Esophagus squamous epithelium (tissue), 5 donors: ENCODE measurements at places on chromosomes 4 and X.
A peak's percentile ranks its signal among the peaks of the same experiment; 100 is the strongest.

GRCh38 chr4:6549890-6550620 lies 24.9 kb upstream of the MAN2B2 start:
- H3K27me3 ChIP-seq: no peaks in the 10 kb centered on the region
- no peak overlapping the region for H3K27ac ChIP-seq
- DNase-seq: no peak
- H3K4me3 ChIP-seq: no peak overlapping the region
- H3K36me3 ChIP-seq: no peaks in the 10 kb centered on the region

- H3K4me3 ChIP-seq: peak overlapping the region; percentile 40
- H3K27ac ChIP-seq: peak overlapping the region; percentile 79
- no peaks in the 10 kb centered on the region for H3K4me1 ChIP-seq
- no peaks in the 10 kb centered on the region for H3K36me3 ChIP-seq
- H3K27me3 ChIP-seq: no peaks in the 10 kb centered on the region
These were observed 568 bp downstream of the CHST7 start for GRCh38 chrX:46573892-46574773.

GRCh38 chr4:88097301-88097700 lies 61.1 kb downstream of the ABCG2 start:
- no peaks in the 10 kb centered on the region for H3K27me3 ChIP-seq
- H3K27ac ChIP-seq: no peak overlapping the region
- no peak for DNase-seq
- no peaks in the 10 kb centered on the region for H3K4me1 ChIP-seq

DNA sequence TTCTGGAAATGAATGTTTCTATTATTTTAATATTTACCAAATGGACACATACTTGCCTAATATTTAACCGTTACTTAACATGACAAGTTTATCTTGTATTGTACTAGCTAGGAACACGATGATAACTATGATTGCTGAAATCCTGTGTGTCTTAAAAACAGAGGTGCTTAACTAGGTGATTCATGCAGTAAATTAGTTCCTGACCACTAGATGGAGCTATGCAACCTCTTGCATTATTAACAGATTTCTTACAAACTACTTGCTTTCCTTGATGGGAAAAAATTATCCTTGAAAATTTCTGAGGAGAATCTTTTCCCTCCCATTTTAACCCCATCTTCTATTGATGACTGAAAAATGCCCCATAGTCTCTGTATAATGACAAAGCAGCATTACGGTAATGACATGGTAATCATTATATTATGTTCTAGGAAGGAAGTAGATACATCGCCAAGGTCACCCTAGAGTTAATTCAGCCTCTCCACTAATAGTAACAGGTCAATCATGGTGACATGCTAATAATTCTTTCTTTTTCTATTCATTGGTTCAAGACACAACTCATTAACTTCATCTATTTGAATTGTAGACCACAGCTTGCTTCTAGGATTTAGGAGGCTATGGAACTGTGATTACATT lies 844.2 kb downstream of the RAPGEF2 start:
- no peaks in the 10 kb centered on the region for H3K27me3 ChIP-seq
- no peaks in the 10 kb centered on the region for H3K36me3 ChIP-seq
- no peak for DNase-seq

- H3K27me3 ChIP-seq: no peaks in the 10 kb centered on the region
- H3K36me3 ChIP-seq: no peaks in the 10 kb centered on the region
- no peaks in the 10 kb centered on the region for H3K4me1 ChIP-seq
- no peak overlapping the region for H3K27ac ChIP-seq
These were observed 128.2 kb downstream of the AFF2 start for GRCh38 chrX:148628621-148629020.

- no peak overlapping the region for H3K27ac ChIP-seq
- DNase-seq: no peak
- H3K27me3 ChIP-seq: no peaks in the 10 kb centered on the region
- H3K4me3 ChIP-seq: no peak overlapping the region
- H3K36me3 ChIP-seq: no peaks in the 10 kb centered on the region
- H3K4me1 ChIP-seq: no peaks in the 10 kb centered on the region
These were observed 13.6 kb upstream of the BOD1L1 start for GRCh38 chr4:13641084-13641483.

- H3K27ac ChIP-seq: no peak overlapping the region
- DNase-seq: no peak
- H3K27me3 ChIP-seq: no peaks in the 10 kb centered on the region
- no peaks in the 10 kb centered on the region for H3K4me1 ChIP-seq
- no peaks in the 10 kb centered on the region for H3K36me3 ChIP-seq
These were observed 1531.8 kb downstream of the PCDH7 start for GRCh38 chr4:32251926-32252325.

GRCh38 chr4:160373911-160374310 lies 1271.0 kb downstream of the RAPGEF2 start:
- H3K4me3 ChIP-seq: no peak overlapping the region
- H3K4me1 ChIP-seq: no peaks in the 10 kb centered on the region
- H3K36me3 ChIP-seq: no peaks in the 10 kb centered on the region
- no peak for DNase-seq

- H3K27me3 ChIP-seq: no peaks in the 10 kb centered on the region
- no peak overlapping the region for H3K4me3 ChIP-seq
- DNase-seq: no peak
- H3K27ac ChIP-seq: no peak overlapping the region
- H3K36me3 ChIP-seq: no peaks in the 10 kb centered on the region
These were observed 20.6 kb downstream of the ZDHHC9 start for GRCh38 chrX:129823115-129823514.

DNA sequence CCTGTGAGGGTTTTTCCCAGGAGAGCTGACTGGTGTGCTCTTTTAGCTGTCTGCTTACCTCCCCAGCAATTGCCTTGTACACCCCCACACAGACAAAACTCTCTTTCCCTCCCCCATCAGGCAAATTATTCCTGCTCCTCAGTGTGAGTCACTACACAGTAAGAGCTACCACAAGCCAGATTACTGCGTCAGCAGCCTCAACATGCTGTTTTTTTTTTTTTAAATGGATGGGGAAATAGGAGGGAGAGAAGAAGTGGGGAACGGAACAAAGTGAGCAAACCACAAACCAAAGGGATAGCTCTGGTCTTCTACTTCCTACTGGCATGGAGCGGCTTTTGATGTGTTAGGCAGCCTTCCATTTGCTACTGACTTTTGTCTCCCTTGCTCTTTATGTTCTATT lies 107.5 kb upstream of the ACSL4 start:
- no peaks in the 10 kb centered on the region for H3K27me3 ChIP-seq
- DNase-seq: no peak

GRCh38 chr4:68326141-68326540 lies 23.7 kb downstream of the YTHDC1 start:
- no peak for DNase-seq
- no peaks in the 10 kb centered on the region for H3K27me3 ChIP-seq
- no peaks in the 10 kb centered on the region for H3K4me1 ChIP-seq
- H3K36me3 ChIP-seq: peaks cover 28% of the 10 kb centered on the region
- H3K4me3 ChIP-seq: no peak overlapping the region

DNA sequence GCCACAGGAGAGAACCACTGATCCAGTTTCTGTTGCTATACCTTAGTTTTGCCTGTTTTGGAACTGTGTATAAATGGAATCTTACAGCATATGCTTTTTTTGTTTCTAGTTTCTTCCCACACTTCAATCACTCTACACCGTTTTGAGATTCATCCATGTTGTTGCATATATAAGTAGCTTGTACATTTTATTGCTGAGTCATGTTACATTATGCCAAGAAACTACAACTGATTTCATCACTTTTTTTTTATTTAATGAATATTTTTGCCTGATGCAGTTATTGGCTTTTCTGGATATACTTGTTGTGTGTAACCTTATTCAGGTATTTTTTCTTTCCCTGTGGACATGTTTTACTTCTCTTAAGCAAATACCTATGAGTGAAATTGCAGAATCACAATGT lies 1135.9 kb downstream of the RAPGEF2 start:
- H3K27ac ChIP-seq: no peak overlapping the region
- no peaks in the 10 kb centered on the region for H3K27me3 ChIP-seq
- H3K4me3 ChIP-seq: no peak overlapping the region
- no peak for DNase-seq

GRCh38 chr4:85895755-85896154 lies 420.8 kb downstream of the ARHGAP24 start:
- H3K27me3 ChIP-seq: no peaks in the 10 kb centered on the region
- H3K4me3 ChIP-seq: no peak overlapping the region
- H3K27ac ChIP-seq: no peak overlapping the region
- H3K4me1 ChIP-seq: no peaks in the 10 kb centered on the region
- no peaks in the 10 kb centered on the region for H3K36me3 ChIP-seq

- H3K4me3 ChIP-seq: no peak overlapping the region
- no peaks in the 10 kb centered on the region for H3K4me1 ChIP-seq
- no peaks in the 10 kb centered on the region for H3K36me3 ChIP-seq
These were observed 115.1 kb downstream of the NDST4 start for GRCh38 chr4:114998316-114998715.

GRCh38 chr4:76882630-76883029 lies 15.3 kb downstream of the SOWAHB start:
- DNase-seq: no peak
- no peak overlapping the region for H3K4me3 ChIP-seq
- H3K27ac ChIP-seq: no peak overlapping the region
- peaks cover 19% of the 10 kb centered on the region for H3K4me1 ChIP-seq
- no peaks in the 10 kb centered on the region for H3K36me3 ChIP-seq

- H3K4me3 ChIP-seq: no peak overlapping the region
- H3K27ac ChIP-seq: peak overlapping the region; percentile 53
- no peaks in the 10 kb centered on the region for H3K36me3 ChIP-seq
- no peaks in the 10 kb centered on the region for H3K27me3 ChIP-seq
These were observed 11.7 kb downstream of the RELL1 start for GRCh38 chr4:37674439-37674838.

- no peaks in the 10 kb centered on the region for H3K36me3 ChIP-seq
- H3K27ac ChIP-seq: no peak overlapping the region
- DNase-seq: no peak
These were observed 128.0 kb downstream of the CPE start for GRCh38 chr4:165506849-165507248.

DNA sequence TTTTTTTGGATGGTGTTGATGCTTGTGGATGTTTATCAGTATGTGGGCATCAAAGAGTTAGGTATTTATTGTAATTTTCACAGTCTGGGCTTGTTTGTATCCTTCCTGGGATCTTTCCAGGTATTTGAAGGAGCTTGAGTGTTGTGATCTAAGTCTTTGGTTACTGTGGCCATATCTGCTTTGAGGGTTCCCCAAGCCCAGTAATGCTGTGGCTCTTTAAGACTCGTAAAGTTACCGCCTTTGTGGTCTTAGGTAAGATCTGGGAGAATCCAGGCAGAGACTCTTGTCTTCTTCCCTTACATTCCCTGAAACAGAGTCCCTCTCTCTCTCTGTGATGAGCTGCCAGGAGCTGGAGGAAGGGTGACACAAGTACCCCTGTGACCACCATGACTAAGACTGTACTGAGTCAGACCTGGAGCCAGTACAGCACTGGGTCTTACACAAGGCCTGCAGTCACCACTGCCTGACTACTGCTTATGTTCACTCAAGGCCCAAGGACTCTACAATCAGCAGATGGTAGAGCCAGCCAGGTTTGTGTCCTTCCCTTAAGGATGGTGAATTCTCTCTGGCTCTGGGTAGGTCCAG lies 62.2 kb downstream of the FMR1NB start:
- H3K4me3 ChIP-seq: no peak overlapping the region
- H3K36me3 ChIP-seq: no peaks in the 10 kb centered on the region
- H3K27me3 ChIP-seq: no peaks in the 10 kb centered on the region
- H3K4me1 ChIP-seq: no peaks in the 10 kb centered on the region
- DNase-seq: no peak
- H3K27ac ChIP-seq: no peak overlapping the region

DNA sequence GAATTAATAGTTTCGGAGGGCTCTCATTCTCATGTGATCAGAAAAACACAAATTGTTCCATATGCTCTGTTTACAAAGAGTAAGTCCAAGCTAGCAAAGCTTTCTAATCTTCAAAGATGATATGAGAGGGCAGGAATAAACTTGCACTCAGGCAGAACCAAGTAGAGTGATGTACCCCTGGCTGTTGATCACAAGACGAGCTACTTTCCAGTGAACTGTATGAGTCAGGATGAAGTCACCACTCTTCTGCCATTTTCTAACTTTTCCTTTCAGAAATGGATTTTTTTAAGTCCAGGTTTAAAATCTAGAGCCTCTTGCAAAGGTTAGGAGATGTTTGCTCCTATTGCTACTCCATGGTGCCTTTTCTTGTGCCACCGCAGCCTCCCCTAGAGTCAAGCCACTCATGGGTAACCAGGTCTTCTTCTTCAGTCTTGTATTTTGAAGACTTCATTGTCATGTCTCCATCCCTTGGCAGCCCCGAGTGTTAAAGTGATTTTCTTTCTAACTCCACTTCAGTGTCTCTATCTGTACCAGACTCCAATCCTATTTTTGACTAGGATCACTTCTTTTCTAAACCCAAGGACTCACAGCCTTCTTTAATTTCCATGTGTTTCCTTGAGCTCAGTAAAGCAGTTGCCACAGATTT lies 171.9 kb upstream of the GALNT7 start:
- DNase-seq: no peak
- H3K36me3 ChIP-seq: no peaks in the 10 kb centered on the region
- H3K27me3 ChIP-seq: no peaks in the 10 kb centered on the region
- no peak overlapping the region for H3K4me3 ChIP-seq
- peaks cover 47% of the 10 kb centered on the region for H3K4me1 ChIP-seq

- H3K27me3 ChIP-seq: no peaks in the 10 kb centered on the region
- no peak overlapping the region for H3K27ac ChIP-seq
- DNase-seq: no peak
- H3K4me3 ChIP-seq: no peak overlapping the region
- no peaks in the 10 kb centered on the region for H3K36me3 ChIP-seq
These were observed 40.4 kb upstream of the PAPSS1 start for GRCh38 chr4:107760281-107760947.

DNA sequence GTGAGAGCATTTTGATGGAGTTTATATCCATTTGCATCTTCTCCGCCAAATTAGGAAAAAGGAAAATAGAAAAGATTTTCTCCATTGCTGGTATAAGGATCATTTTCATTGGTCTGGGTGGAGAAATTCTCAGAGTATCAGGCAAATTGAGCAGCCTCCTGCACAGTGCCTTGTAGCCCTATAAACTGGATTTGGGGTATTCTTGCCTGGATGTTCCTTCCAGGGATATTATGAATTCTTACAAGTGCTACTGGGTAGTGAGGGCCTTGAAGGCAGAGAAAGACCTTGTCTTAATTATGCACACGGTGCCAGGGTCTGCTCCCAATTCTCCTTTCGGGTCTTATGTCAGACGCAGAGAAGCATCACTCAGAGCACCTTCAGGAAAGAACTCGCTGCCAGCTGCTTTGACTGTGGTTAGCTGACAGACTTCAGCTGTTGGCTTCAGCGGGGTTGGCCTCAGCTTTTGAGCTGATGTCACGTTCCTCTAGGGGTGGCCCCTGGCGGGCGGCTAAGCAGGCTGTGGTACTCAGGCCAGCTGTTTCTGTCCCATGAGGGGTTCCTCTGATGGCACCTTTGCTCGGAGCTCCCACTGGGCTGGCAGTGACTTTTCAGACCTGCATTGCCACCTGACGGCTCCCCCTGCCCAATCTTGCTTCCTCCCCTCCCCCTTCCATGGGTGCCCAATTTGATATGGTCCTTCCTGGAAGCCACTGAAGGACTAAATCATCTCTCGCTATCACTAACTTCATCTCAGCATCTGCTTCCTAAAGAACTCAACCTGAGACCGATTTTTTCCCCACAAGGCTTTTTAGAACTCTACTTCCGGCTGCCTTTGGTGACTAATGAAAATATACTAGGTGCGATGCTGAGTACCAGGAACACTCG lies 519.5 kb downstream of the BCOR start:
- H3K36me3 ChIP-seq: no peaks in the 10 kb centered on the region
- no peak overlapping the region for H3K27ac ChIP-seq
- DNase-seq: no peak
- no peaks in the 10 kb centered on the region for H3K27me3 ChIP-seq
- H3K4me1 ChIP-seq: peaks cover 9% of the 10 kb centered on the region
